ENCODE measurements at places on chromosomes 12 and 14. TPM values are rescaled to one million over a fixed set of nuclear protein-coding genes. Genes with fewer than 3 reads are reported as not detected.

- no peaks in the 10 kb centered on the region for H3K36me3 ChIP-seq
- H3K4me1 ChIP-seq = peaks cover 13% of the 10 kb centered on the region
- no peak overlapping the region for H3K4me3 ChIP-seq
- no peak for DNase-seq
Measured at GRCh38 chr14:34336501-34336900, 125.5 kb downstream of the SPTSSA start.

DNA sequence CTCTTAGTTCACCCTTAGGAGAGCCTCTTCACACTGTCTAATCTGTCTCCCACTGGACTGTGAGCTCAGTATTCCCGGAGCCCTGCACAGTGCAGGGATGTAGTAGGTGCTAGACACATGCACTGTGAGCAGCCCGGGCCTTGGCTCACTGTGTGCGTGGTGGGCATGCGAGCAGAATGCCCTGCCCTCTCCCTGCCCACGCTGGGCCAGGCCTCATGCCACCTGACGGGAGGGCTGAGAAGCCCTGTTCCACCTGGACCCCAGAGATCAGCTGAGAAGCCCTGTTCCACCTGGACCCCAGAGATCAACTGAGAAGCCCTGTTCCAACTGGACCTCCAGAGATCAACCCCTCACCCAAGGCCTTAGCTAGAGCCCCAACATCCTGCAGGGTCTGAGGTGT lies 10.9 kb downstream of the RPS6KL1 start:
- peaks cover 6% of the 10 kb centered on the region for H3K4me1 ChIP-seq
- no peak overlapping the region for H3K27ac ChIP-seq
- H3K4me3 ChIP-seq = no peak overlapping the region
- H3K36me3 ChIP-seq = no peaks in the 10 kb centered on the region
- no peaks in the 10 kb centered on the region for H3K27me3 ChIP-seq

DNA sequence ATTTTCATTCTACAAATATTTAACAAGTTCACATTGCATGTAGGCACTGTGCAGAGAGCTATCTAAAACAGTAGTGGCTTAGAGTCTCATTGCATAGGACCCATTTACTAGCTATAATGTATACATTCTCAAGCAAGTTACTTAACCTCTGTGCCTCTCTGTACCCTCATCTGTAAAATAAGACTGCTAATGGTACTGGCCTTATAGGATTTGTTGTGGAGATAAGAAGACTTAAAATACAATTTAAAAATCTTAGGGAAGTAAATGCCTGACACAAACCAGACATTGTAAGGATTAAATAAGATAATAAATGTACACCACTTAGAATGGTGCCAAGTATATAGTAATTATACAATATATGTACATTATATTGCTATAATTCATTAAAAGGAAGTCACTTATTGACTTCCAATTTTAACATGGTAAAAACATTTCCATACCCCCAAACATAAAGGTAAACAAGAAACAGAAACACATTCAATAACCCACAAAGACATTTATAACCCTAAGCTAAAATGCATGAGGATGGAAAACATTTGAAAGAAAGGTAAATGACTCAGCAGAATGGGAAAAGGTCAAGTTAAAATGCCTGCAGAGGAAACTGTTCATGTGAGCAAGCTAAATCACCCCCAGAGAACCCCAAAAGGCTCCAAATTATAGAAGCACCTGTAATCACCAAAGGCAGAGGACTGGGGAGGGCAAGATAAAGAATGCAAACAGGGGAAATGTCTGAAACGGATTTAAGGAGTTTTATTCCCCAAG lies 30.8 kb downstream of the RPS6KA5 start:
- H3K4me1 ChIP-seq = peaks cover 48% of the 10 kb centered on the region
- H3K27ac ChIP-seq = no peak overlapping the region
- H3K4me3 ChIP-seq = no peak overlapping the region

DNA sequence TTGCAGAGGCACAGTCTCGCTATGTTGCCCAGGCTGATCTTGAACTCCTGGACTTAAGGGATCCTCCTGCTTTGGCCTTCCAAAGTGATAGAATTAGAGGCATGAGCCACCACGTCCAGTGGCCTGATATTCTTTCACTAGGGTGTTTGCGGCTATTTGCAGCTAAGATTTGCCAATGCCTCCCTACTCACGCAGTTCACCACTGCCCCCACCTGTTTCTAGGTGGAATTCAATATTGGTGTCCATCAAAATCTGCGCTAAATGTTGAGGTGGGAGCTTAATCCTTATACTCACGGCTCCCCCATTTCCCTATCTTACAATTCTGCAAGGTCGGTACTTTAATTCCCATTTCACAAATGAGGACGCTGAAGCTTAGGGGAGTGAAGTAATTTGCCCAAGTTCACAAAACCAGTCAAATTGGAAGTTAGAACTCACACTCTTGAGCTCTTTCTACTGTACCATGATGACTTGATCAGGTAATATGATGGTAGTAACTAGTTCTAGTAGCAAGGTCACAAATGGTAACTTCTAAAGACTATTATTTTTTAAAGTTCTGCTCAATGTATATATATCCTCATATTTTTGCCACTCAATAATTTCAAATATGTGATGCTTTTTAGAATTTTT lies 22.1 kb upstream of the LRRC9 start:
- no peaks in the 10 kb centered on the region for H3K36me3 ChIP-seq
- H3K4me1 ChIP-seq = no peaks in the 10 kb centered on the region
- DNase-seq = peak; percentile 67
- no peak overlapping the region for H3K4me3 ChIP-seq

DNA sequence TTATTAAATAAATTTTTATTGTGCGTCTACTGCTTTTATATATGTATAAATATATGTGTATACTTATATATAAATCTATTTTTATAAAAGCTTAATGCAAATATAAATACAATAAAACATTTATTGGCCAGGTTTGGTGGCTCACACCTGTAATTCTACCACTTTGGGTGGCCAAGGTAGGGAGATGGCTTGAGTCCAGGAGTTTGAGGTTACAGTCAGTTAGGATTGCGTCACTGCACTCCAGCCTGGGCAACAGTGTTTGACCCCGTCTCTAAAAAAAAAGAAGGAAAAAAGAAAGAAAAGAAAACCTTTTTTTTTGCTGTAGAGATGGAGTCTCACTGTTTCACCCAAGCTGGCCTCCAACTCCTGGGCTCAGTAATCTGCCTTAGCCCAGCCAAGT lies 20.9 kb downstream of the ACTR6 start:
- no peak overlapping the region for H3K4me3 ChIP-seq
- H3K4me1 ChIP-seq = no peaks in the 10 kb centered on the region
- no peak for DNase-seq

DNA sequence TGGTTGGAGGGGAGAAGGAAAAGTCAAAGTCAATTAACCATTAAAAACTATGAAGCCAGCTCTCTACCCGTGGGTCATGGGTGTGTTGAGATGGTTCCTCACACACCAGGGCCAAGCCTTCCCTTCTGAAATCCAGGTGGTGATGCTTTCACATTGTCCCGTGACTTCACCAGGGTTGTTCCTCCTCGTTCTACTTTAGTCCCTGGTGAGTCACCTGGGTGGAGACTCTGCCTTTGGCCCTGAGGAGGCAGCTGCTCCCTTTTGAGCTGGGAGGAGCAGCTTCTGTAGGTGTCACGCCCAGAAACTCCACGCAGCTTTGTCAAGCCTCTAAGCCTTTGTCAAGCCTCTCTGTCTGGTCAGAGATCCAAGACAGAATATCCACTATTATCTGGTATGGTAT lies 348.3 kb downstream of the BMP4 start:
- no peaks in the 10 kb centered on the region for H3K27me3 ChIP-seq
- H3K4me3 ChIP-seq = no peak overlapping the region
- DNase-seq = peak; percentile 7
- no peaks in the 10 kb centered on the region for H3K4me1 ChIP-seq

DNA sequence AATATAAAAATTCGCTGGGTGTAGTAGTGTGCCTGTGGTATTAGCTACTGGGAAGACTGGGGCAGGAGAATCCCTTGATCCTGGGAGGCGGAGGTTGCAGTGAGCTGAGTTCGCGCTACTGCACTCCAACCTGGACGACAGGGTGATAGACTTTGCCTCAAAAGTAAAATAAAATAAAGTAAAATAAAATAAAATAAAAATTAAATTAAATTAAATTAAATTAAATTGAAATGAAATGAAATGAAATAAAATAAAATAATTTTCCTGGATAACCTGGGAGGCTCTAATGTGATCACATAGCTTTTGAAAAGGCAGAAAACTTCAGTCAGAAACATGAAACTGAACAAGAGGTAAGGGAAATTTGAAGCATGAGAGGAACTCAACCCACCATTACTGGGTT lies 818.4 kb upstream of the ATXN7L3B start:
- no peak for DNase-seq
- H3K36me3 ChIP-seq = no peaks in the 10 kb centered on the region
- H3K27ac ChIP-seq = no peak overlapping the region

- no peak overlapping the region for H3K4me3 ChIP-seq
- peaks cover 86% of the 10 kb centered on the region for H3K4me1 ChIP-seq
- H3K27ac ChIP-seq = peak overlapping the region; percentile 88
- no peaks in the 10 kb centered on the region for H3K27me3 ChIP-seq
Measured at GRCh38 chr12:117090816-117091711, 8.2 kb downstream of the TESC start.

DNA sequence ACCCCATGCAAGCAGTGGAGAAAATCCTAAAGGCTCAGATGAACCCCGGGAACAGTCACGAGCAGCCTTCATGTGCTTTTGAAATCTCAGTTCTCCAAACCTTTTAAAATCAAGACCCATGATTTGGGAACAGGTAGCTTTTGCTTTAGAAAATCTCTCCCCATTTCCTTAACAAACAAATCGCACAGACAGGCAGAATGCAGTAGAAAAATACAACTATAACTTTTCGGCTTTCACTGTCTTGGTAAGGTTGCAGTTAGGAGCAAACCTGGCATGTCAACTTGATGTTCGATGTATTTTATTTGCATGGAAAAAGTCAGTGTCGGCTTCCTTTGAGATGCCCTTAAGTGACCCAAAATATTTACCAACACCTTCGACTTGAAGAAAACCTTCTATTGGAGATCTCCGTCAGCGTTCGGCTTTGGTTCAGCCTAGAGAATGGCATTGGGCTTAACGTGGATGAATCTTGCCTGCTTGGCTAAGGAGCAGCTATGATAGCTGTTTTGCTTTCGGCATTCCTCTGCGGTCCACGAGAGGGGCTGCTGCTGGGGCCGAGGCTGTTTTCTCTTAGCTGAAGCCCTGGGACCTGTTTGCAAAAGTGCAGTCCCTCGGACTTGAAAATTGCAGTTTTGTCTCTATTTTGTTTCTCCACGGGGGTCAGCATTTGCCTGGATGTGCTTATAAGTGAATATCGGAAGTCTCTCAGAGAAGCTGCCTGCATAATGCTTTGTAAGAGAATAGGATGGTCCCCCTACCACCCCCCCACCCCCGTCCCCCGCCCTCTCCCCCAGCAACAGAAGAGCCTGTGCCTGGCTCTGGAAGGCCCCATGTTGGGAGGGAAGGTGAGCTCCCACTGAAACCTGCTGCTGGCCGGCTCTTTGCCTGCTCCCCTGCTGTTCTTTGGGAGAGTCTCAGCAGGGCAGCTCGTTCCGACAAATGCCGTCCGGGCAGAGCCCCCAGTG lies 122.8 kb downstream of the AACS start:
- H3K27ac ChIP-seq = no peak overlapping the region
- peaks cover 39% of the 10 kb centered on the region for H3K4me1 ChIP-seq
- H3K4me3 ChIP-seq = peak overlapping the region; percentile 49

DNA sequence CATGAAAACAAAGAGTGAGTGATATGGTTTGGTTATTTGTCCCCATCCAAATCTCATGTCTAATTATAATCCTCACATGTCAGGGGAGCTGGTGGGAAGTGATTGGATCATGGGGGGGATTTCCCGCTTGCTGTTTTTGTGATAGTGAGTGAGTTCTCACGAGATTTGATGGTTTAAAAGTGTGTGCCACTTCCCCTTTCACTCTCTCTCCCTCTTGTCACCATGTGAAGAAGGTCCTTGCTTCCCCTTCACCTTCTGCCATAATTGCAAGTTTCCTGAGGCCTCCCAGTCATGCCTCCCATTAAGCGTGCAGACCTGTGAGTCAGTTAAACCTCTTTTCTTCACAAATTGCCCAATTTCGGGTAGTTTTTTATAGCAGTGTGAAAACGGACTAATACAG lies 2.1 kb upstream of the ATXN7L3B start:
- H3K4me1 ChIP-seq = peaks cover 29% of the 10 kb centered on the region
- H3K27ac ChIP-seq = no peak overlapping the region
- no peaks in the 10 kb centered on the region for H3K27me3 ChIP-seq
- peaks cover under 1% of the 10 kb centered on the region for H3K36me3 ChIP-seq
- no peak for DNase-seq

GRCh38 chr12:31574803-31575575 lies 15.9 kb downstream of the DENND5B start:
- no peaks in the 10 kb centered on the region for H3K36me3 ChIP-seq
- H3K27ac ChIP-seq = no peak overlapping the region
- H3K27me3 ChIP-seq = no peaks in the 10 kb centered on the region
- DNase-seq = no peak
- H3K4me1 ChIP-seq = no peaks in the 10 kb centered on the region
- H3K4me3 ChIP-seq = no peak overlapping the region

DNA sequence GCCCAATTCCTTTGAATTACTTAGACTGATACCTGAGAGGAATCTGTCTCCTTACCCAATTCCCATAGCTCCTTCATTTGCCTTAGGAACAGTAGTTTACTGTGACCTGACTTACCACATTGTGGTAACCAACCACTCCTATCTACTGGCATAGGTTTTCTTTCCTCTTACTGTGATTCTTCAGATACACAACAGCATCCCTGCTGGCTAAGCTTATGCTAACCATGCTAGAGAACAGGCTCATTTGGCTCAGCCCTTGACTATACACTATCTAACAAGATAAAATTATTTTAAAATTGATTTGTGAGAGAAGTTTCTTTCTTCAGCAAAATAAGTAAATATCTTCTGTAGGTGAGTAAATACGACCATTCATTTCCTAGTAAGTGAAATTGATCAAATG lies 320.4 kb upstream of the DDHD1 start:
- no peaks in the 10 kb centered on the region for H3K4me1 ChIP-seq
- H3K36me3 ChIP-seq = no peaks in the 10 kb centered on the region
- H3K27me3 ChIP-seq = no peaks in the 10 kb centered on the region

Gene C12orf54
- total RNA-seq = not detected

Gene PA2G4
- total RNA-seq = 144 TPM

Gene B4GALNT1
- not detected for total RNA-seq

Gene TAS2R14
- not detected for total RNA-seq

Gene APOF
- not detected for total RNA-seq

Gene MFAP5
- 33.9 TPM for total RNA-seq

Gene ACAD10
- 32.1 TPM for total RNA-seq

Gene DAO
- not detected for total RNA-seq

Gene ARL6IP4
- 294 TPM for total RNA-seq

Gene PLCZ1
- not detected for total RNA-seq

Gene PRB2
- not detected for total RNA-seq
